SK-N-SH (cell line): ENCODE measurements at places on chromosomes 7 and 10. TPM values are rescaled to one million over a fixed set of nuclear protein-coding genes. Genes with fewer than 3 reads are reported as not detected.
A peak's percentile ranks its signal among the peaks of the same experiment; 100 is the strongest.

SUFU gene
- 4.6 and 5.7 TPM in 2 replicates for polyA plus RNA-seq

NKX2-3 gene
- not detected in 2 replicates for polyA plus RNA-seq

POR gene
- 55.8 and 68.7 TPM in 2 replicates for polyA plus RNA-seq

SYT15 gene
- 0.07 and 0.11 TPM in 2 replicates for polyA plus RNA-seq

C10orf62 gene
- 0.07 and 0.19 TPM in 2 replicates for polyA plus RNA-seq

TAS2R41 gene
- polyA plus RNA-seq, result not detected in 2 replicates

ZNF804B gene
- polyA plus RNA-seq, result not detected in 2 replicates

ITPRID1 gene
- polyA plus RNA-seq, result not detected in 2 replicates

NUTM2E gene
- 0.05 and 0.19 TPM in 2 replicates for polyA plus RNA-seq

MYO3A gene
- not detected in 2 replicates for polyA plus RNA-seq

RBM20 gene
- polyA plus RNA-seq, result 0.64 and 0.67 TPM in 2 replicates

TMEM213 gene
- not detected in 2 replicates for polyA plus RNA-seq

ANKRD1 gene
- polyA plus RNA-seq, result 41.7 and 72.8 TPM in 2 replicates

ERVW-1 gene
- polyA plus RNA-seq, result not detected in 2 replicates

DNA sequence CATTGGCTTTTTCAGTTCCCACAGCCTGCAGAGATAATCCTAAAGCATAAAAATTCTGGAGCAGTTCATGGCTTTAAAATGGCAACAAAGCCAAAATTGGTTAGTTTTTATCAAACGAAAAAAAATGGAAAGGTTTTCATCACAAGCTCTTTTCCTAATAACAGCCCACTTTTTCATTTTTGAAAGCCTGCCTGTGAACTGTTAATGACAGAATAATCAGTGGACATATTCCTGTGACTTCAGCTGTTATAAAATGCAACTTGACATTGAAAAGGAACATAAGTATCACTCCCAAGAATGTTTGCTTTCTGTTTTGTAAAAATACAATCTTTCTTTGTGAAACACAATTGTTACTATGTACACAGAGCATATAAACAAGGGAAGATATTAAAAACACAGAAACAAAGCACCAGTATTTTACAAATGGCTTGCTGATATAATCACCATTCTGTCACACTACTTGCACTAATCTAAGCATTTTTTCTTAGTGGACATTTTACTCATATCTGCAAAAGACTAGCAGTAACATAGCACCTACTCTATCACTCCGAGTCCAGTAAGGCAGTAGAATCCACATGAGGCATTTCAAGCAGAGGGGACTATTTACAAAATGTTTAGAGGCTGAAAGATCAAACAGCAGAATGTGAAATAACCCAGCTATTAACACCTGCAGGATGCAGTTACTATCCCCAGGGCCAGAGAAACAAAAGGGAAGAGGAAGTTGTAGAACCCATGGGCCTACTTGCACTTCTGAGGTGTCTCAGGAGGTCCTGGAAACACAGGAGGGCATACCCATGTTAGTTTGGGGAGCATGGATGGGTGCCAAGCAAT lies 26.4 kb downstream of the MACC1 start:
- no peak for DNase-seq

DNA sequence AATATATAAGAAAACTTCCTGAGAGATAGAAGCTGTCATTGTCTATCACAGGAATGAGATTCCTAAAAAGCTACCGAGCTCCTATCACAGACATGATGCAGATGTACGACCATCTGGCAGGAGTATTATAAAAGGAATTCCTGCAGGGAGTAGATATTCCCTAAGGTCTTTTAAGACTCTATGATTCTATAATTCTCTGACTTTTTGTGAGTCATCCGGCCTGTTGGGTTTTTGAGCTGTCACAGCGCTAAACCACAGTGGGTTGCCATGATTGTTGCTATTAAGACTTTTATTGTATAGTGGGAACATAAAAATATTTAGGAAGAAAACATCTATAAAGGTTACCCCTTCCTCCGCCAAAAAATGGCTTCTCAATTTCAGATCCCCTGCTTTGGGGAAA lies 223.4 kb downstream of the BMPER start:
- no peak for DNase-seq

DNA sequence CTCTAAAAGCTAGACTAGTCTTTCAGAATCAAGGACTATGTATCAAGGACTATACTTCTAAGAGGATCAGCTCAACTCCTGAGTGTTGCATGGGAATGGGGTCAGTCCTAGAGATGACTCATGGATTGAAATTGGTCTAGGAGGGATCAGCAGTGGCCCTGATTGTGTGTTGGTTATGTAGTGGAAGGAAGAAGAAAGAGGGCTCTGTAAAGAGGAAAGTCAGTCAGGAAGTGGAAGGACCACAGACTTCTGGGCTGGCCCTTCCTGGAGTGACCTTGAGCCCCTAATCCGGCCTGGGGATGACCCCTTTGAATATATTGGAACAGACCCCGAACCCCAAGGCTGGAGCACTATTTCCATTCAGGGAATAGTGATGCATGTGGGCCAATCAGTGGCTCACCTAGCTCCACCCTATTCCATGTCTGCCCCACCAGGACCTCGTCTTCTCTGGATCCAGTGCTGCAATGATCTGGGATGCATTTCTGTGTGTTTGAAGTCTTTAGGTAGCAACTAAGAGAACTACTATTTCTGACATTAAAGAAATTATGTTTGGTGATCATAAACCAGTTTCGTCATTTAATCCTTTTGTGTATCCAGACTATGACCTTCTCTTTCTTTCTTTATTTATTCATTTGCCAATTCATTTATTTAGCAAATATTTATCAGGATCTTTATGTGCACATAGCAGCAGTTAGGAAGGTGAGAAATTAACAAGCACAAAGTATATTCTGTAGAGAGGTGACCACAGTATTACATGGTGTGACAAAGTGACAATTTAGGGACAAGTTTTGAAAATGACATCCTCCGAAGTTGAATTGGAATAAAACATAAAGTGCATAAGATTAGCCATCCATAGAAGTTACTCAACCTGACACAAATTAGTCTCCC lies 48.6 kb upstream of the KIF5B start:
- DNase-seq, result no peak

DNA sequence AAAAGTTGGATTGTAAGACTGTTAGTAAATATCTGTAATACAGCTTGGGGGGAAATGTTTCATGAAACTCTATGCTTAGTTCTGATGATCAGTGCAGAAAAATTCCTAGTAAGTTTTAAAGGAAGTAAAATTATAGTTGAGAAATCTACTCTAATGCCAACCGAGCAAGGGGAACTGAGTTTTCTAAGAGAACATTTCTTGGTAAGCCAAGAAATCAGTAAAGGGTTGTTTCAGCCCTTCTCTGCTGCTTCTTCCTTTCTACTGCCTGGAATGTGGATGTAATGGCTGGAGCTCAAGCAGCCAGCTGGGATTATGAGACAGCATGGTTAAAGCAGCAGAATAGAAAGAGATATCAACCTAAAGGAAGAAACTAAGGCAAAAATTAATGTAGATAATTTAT lies 15.9 kb upstream of the AKR1B1 start:
- DNase-seq, result no peak

- peak; percentile 61 for DNase-seq
Observed at GRCh38 chr7:127578036-127578684, 7.2 kb downstream of the GCC1 start.

GRCh38 chr7:1893036-1893435 lies 223.0 kb downstream of the ELFN1 start:
- no peak for DNase-seq

DNA sequence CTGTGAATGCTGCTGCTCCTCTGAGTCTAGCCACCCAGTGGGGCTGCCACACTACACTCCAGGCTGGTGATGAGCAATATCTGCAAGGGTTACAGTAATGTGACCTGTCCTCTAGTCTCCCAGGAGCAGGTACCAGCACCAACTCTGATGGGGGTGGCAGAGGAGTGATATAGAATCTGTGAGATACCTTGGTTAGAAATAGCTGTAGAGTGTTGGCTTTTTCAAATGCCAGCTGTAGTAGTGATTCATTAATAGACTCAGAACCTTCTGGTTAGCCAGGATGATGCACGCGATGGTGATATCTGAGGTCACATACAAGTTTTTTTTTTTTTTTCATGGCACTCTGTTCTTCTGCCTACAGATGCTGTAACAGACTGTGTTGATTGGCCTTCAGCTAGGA lies 757.1 kb downstream of the INHBA start:
- DNase-seq, result no peak

DNA sequence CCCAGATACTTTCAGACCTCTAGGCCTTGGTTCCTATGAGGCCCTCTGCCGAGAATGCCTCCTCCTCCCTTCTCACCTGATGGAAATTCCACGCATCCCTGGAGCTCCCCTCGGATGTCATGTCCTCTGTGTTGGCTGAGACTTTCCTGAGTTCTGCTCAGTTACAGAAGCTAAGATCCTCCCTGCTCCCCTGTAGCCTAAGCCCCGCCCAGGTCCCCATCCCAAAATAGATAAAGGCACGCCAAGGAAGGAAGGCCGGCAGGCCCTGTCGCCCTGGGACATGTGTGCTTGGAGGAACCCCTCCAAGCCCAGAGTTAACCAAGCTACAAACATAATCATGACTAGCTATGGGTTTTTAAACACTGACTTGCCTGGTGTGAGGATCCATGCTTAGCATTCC lies 123.5 kb downstream of the SORBS1 start:
- no peak for DNase-seq

- no peak for DNase-seq
Observed at GRCh38 chr10:905503-905902, 26.0 kb downstream of the LARP4B start.

DNA sequence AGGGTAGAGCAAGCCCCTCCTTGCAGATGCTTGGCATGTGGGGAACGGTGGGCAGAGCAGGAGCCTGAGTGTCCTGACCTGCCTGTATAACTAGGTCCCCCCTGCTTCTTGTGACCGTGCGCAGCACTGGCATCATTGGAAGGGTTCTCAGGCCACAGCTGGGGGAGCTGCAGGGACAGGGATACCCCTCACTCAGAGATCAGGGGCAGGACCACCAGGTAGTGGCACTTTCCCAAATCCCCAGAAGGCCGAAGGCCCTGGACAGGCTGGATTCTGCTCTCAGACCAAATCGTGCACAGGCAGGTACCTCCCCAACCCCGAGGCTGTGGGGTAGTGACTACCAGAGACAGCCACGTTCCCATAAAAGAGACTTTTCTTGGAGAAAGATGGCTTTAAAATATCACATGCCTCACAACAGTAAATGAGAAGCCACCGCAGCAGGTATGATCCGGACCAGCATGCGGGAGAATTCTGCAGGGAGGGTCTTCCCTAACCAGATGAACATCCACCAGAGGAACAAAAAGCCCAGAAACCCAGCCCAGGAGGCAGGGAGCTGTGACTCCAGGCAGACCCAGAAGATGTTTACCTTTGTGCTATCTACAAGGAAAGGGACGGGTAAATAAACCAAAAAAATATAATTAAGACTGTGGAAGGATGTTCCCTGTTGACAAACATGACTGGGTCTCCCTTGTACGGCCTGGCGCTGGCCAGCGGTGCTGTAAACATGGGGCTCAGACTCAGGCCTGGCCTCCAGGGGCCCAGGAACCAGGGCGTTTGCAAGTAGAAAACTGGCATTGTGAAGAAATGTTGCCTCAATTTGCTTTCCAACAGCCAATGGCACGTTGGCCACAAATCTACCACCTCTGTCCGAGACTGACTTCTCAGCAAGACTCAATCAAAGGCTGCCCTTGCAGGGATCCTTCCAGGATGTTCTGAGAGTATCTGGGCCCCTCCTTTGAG lies 180.0 kb downstream of the TNS3 start:
- DNase-seq, result no peak

GRCh38 chr7:150727381-150727780 lies 9.8 kb upstream of the GIMAP5 start:
- no peak for DNase-seq

DNA sequence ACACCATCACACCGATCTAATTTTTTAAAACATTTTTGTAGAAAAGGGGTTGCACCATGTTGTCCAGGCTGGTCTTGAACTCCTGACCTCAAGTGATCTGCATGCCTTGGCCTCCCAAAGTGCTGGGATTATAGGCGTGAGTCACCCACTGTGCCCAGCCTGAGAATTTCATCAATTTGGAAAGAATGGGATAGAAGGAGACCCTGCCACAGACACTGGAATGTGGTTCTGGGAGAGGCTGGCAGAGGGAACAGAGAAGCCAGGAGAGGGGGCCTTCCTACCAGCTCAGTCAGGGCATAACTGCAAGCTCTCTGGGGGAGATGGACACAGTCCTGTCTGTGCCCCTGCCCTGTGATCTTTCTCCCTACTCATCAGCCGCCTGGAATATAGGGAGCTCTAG lies 42.1 kb upstream of the MKRN1 start:
- DNase-seq, result no peak

DNA sequence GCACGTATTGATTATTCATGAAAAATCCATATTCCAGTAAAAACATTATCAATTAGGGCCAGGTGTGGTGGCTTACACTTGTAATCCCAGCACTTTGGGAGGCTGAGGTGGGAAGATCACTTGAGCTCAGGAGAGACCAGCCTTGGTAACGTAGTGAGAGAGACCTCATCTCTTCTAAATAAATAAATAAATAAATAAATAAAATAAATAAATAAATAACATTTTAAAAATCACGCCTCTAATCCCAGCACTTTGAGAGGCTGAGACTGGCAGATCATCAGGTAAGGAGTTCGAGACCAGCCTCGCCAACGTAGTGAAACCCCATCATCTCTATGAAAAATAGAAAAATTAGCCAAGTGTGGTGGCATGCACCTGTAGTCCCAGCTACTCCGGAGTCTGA lies 32.1 kb downstream of the NRBF2 start:
- DNase-seq, result no peak

GRCh38 chr7:142670511-142670910 lies 78.8 kb upstream of the PRSS1 start:
- no peak for DNase-seq

GRCh38 chr10:127915324-127915723 lies 8.4 kb downstream of the PTPRE start:
- no peak for DNase-seq

GRCh38 chr10:117619223-117619622 lies 76.7 kb downstream of the EMX2 start:
- DNase-seq, result no peak

- DNase-seq, result no peak
Observed at GRCh38 chr7:53877688-53878087, 664.5 kb upstream of the VSTM2A start.
